Hematopoietic multipotent progenitor cell treated with erythropoietin and hydrocortisone succinate and interleukin-3 and kit ligand, for 8 days (in vitro differentiated cells): ENCODE measurements at places on chromosomes 6 and 20.

- DNase-seq = no peak
These were observed 56.9 kb downstream of the HAO1 start for GRCh38 chr20:7883309-7883708.

DNA sequence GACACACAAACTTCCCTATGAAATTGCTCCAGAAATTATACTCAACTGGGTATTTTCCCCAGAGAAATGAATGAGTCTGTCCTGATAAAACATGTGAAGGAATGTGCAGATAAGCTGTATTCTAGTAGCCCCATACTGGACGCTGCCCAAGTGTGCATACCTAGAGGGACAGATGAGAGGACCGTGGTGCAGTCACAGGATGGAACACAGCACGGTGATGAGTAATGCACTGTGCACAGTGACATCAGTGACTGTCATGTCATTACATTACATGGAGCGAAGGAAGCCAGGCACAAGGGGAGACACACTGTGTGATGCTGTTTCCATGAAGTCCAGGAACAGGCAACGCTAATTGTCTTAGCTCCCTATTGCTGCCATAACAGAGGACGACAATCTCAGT lies 155.5 kb downstream of the CDH4 start:
- DNase-seq = no peak

- DNase-seq = no peak
These were observed 47.8 kb downstream of the GMPR start for GRCh38 chr6:16286151-16286522.

DNA sequence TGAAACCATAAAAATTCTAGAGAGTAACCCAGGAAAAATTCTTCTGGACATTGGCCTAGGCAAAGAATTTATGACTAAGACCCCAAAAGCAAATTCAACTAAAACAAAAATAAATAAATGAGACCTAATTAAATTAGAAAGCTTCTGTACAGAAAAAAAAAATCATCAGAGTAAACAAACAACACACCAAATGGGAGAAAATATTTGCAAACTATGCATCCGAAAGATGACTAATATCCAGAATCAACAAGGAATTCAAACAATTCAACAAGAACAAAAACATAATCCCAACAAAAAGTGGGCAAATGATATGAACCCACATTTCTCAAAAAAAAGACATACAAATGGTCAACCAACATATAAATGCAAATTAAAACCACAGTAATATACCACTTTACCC lies 242.6 kb upstream of the CDYL start:
- no peak for DNase-seq

DNA sequence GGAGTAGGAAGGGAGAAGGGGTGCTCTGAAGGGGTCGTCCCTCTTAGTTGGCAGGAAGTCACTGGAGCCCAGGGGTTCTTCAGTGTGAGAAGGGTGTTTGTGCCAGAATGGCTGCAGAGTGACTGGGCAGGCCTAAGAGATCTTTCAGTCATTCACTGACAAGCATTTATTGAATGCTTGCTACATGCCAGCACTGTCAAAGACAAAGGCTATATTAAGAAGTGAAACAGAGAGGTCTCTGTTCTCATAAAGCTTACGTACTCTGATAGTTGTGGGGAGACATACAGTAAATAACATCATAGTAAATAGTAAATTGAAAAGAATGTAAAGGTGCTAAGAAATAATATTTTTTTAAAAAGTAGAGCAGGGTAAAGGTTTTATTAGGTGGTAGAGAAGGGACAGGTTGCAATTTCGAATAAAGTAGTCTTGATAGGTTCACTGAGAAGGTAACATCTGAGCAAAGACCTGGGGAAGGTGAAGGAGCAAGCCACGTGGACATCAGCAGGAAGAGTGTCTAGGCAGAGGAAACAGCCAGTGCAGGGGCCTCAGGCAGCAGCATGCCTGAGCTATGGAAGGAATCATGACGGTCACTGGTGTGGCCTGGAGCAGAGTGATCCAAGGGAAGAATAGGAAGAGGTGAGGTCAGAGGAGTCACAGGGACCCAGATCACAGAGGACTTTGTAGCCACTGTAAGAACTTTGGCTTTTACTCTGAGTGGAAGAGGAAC lies 36.3 kb upstream of the RNF8 start:
- no peak for DNase-seq

- DNase-seq = no peak
These were observed 47.6 kb downstream of the CHD6 start for GRCh38 chr20:41570557-41570956.

DNA sequence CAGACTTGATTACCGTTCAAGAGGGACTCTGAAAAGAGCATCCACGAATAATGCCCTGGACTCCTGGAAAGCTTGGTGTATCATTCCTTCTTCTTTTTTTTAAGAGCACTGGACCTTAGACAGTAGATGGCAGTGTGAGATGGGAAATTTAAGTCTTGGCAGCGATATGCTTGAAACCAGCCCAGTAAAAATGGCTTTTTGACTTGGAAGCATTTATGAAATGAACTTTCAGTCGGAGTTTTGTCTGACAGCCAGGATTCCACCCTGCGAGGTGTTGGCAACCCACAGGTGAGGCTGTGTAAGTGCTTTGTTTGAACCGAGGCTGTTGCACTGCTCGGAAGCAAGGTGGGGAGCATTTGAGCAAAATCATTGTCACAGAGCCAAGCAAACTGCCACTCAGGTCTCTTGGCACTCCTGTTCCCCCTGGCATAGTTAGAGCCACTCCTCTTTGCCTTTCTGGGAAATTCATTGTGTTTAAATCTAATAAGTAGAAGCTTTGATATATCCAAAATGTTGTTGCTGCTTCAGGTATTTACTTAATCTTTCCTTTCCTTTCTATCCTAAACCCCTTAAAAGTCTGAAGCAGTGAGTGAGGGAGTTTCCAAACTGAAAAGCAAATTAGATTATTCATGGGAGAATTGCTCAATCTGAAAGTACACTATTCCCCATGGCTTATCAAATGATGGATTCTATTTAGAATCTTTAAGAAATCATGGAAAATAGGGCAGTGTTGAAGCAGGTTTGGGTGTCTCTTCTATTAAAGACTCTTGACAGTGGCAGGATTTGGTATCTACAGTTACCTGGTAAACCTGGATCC lies 272.8 kb upstream of the SLC35B3 start:
- peak; percentile 6 for DNase-seq

GRCh38 chr6:52518279-52518945 lies 58.4 kb downstream of the TRAM2 start:
- no peak for DNase-seq

- DNase-seq = no peak
These were observed at the start of gene THEMIS for GRCh38 chr6:127900935-127901334. THEMIS (minus strand) TSS chr6:127901058; CDS start chr6:127900932, 126 bp downstream.

DNA sequence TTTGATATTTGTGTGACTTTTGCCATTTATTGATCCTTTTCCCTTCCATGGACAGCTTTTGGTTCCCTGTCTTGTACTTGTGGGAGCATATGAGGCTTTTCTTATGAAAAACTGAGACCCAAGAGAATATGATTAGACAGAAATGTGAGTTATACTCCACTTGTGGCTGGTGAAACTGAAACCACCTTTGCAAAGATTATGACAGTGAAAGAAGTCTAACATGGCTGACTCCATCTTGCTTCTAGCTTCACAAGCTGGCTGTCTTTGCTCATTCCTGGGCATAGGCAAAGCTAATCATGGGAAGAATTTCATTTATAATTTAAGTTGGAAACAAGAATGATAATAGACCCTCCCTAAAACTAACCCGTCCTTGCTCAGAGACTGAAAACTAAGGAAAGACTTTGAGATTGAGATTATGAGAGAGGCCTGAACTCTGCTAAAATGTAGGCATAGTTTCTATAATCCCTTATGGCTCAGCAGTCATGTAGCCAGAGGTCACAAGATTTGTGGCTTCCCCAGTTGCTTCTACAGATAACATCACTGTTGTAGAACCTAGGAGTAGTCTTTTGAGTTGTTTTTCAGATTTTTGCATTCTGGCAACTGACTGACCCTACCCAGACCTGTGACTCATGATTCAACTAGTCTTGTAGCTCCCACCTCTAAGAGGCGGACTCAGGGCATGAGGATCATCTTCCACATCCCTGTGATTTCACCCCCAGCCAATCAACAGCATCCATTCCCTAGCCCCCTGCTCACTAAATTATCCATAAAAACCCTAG lies 50.9 kb upstream of the CD2AP start:
- no peak for DNase-seq

- no peak for DNase-seq
These were observed 104.7 kb downstream of the AIG1 start for GRCh38 chr6:143165315-143165855.

DNA sequence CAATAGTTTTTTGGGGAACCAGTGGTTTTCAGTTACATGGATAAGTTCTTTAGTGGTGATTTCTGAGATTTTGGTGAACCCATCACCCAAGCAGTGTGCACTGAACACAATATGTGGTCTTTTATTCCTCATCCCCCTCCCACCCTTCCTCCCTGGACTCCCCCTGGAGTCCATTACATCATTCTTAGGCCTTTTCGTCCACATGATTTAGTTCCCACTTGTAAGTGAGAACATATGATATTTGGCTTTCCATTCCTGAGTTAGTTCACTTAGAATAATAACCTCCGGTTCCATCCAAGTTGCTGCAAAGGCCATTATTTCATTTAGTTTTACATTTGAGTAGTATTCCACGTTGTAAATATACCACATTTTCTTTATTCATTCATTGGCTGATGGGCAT lies 28.3 kb downstream of the RPP40 start:
- no peak for DNase-seq

GRCh38 chr6:149387779-149388512 lies 12.1 kb upstream of the SUMO4 start:
- no peak for DNase-seq

- DNase-seq = no peak
These were observed 93.2 kb downstream of the IRF4 start for GRCh38 chr6:484746-485145.

GRCh38 chr6:146923205-146923833 lies 280.9 kb upstream of the STXBP5 start:
- DNase-seq = no peak

DNA sequence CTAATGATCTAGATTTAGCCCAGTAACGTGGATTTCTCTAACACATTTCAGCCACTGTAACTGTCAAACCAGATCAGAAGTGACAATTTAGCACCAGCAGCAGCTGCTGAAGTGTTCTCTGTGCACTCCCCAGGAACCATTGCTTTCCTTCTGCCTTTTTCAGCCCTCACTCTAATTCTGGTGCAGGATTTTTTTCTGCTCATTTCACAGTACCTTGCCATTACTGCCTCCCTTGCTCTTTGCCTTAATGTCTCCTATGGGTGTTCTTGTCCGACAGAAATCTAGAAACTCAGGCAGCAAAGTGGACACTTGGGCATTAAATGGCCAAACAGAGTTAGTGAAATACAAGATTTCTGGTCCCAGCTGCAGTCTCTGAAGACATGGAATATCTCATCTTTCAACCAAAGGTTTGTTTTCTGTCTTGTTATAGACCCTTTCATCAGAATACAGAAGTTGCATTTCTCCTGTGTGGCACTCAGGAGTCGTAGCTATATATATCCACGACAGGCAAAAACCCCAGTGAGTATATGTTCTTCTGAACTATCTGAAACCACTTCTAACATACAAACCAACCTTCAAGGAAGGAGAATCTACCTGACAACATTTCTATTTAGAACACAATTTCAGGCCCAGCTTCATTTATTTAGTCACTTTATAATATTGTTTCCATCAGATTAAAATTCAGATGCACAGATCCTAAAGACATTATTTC lies 92.9 kb downstream of the THEMIS start:
- no peak for DNase-seq

- DNase-seq = no peak
These were observed 8.0 kb downstream of the MYLIP start for GRCh38 chr6:16136621-16137450.

GRCh38 chr6:157952861-157953351 lies 28.8 kb upstream of the SYNJ2 start:
- DNase-seq = no peak

GRCh38 chr20:2746636-2747265 lies 53.7 kb downstream of the CPXM1 start:
- DNase-seq = no peak

- no peak for DNase-seq
These were observed 31.4 kb upstream of the SMIM29 start for GRCh38 chr6:34280216-34280615.

- DNase-seq = no peak
These were observed 88.0 kb downstream of the METTL24 start for GRCh38 chr6:110270165-110270564.

- DNase-seq = peak; percentile 93
These were observed 17.4 kb upstream of the TBC1D22B start for GRCh38 chr6:37239950-37240713.

DNA sequence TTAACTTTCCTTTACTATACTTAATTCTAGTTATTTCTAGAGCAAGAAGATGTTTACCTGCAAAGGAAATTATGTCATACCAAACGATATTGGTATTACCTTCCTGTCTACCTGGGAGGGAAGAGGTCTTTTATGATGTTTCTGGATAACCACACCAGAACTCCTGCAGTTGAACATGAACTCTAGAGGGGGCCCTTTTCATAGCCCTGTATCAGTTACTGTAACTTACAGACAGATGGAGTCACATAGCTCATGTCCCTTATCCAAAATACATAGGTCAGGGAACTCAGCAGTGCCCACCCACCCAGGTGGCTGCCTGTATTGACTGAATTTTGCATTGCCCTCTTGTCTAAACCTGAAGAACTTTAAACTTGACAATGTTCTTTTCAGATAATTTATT lies 35.1 kb upstream of the MYL9 start:
- peak; percentile 40 for DNase-seq

GRCh38 chr20:38671186-38671585 lies 53.1 kb upstream of the SLC32A1 start:
- no peak for DNase-seq
